ENCODE measurements at places on chromosomes 12 and 14. TPM values are rescaled to one million over a fixed set of nuclear protein-coding genes. Genes with fewer than 3 reads are reported as not detected.

LRP1-AS gene
- total RNA-seq, result not detected

GRCh38 chr14:85865701-85866100 is 335.8 kb downstream of the FLRT2 start:
- no peak for DNase-seq

DNA sequence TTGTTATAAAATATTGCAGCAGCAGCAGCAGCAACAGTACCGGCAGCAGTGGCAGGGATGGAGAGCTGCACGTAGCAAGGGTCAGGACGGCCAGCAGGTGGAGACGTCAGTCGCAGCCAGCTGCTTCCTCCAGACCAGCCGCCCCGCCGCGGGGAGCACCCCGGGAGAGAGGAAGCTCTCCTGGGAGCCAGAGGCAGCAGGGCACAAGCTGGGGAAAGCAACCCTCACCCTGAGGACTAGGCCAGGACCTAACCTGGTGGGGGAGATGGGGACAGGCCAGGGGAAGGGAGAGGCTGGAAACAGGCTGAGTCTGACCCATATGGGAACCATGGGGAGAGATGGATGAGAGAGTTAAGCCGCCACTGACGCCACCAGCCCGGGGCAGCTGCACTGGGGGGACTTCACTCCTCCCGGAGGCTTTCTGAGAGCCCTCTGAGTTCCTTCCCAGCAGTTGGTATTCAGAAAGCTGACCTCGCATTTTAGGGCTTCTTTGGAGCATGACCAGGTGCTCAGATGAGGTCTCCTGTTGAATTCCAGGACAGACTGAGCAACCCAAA is 56.3 kb downstream of the SPTB start:
- DNase-seq, result peak; percentile 54

GRCh38 chr14:31954991-31955390 is 122.1 kb upstream of the ARHGAP5 start:
- peak; percentile 62 for DNase-seq

DNA sequence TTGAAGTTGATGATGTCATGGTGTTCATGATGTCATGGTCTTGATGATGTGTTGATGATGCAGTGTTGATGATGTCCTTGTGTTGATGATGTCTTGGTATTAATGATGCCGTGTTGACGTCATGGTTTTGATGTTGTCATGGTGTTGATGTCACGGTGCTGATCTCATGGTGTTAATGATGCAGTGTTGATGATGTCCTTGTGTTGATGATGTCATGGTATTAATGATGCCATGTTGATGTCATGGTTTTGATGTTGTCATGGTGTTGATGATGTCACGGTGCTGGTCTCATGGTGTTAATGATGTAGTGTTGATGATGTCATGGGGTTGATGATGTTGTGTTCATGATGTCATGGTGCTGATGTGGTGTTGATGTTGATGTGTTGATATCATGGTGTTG is 48.0 kb upstream of the RIMBP2 start:
- DNase-seq, result peak; percentile 36

GRCh38 chr12:106042037-106042436 is 96.7 kb downstream of the NUAK1 start:
- no peak for DNase-seq

- no peak for DNase-seq
Measured at GRCh38 chr12:56141946-56142784, 10.2 kb upstream of the MYL6B start.

DNA sequence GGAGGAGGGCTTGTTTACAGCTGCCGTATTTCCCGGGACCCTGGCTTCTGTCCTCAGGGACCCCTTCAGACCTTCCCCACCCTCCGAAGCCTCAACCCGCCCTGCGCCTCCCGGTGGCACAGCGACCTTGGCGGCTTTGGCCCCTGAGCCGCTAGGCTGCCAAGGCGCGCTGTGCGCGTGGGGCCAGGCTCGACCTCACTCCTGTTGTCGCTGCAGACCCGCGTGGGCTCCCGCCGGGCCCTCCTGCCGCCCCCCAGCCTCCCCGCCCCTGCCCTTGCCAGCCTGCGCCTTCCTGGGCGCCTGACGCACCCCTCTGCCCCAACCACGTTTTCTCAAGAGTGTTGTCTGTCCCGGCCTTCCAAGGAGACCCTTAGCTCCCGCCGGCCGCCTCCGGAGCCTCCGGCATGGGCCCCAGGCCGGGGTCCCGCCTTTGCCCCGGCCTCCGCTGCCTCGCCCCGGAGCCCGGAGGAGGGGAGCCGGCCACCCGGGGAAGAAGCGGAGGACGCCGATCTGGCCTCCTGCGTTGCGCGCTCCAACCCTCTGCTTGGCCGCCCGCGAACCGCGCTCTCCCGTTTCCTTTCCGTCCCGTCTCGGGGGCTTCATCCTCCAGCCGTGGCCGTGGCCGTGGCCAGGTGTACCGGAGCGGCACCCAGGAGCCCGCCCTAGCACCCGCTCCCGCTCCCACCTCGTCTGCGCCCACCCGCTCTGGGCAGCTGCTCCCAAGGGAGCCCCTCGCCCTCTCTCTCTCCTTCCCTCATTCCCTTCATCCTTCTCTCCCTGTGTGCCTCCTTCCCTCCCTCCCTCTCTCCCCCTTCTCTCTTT is 19.9 kb downstream of the PPP2R5C start:
- DNase-seq, result peak; percentile 20

Measured in fibroblast of lung (primary cell).